ENCODE measurements at places on chromosomes 7 and 10. TPM values are rescaled to one million over a fixed set of nuclear protein-coding genes. Genes with fewer than 3 reads are reported as not detected.

FAM25G gene
- total RNA-seq = not detected

NOS3 gene
- 1.2 TPM for total RNA-seq

SPDYE9 gene
- total RNA-seq = not detected

MRPS24 gene
- 72.6 TPM for total RNA-seq

GALNT17 gene
- total RNA-seq = not detected

CALML5 gene
- total RNA-seq = not detected

NRF1 gene
- 31.9 TPM for total RNA-seq

ACADSB gene
- 15.0 TPM for total RNA-seq

DNA sequence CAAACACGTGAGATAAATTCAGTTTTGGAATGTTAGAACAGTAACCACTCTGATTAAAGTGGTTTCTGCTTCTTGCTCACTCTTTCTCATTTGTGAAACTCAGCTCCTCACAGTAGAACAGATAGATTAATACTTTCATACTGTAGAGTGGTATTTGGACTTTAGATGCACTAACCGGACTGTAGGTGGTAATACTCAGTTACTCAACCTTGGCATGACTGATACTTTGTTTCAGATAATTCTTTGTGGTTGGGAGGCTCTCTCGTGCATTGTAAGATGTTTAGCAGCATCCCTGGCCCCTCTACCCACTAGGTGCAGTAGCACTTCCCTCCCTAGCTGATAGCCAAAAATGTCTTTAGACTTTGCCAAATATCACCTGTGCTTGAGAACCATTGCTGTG lies 37.6 kb downstream of the MCU start:
- no peak for DNase-seq
- H3K4me3 ChIP-seq = no peak overlapping the region
- peaks cover 4% of the 10 kb centered on the region for H3K4me1 ChIP-seq
- no peaks in the 10 kb centered on the region for H3K36me3 ChIP-seq

DNA sequence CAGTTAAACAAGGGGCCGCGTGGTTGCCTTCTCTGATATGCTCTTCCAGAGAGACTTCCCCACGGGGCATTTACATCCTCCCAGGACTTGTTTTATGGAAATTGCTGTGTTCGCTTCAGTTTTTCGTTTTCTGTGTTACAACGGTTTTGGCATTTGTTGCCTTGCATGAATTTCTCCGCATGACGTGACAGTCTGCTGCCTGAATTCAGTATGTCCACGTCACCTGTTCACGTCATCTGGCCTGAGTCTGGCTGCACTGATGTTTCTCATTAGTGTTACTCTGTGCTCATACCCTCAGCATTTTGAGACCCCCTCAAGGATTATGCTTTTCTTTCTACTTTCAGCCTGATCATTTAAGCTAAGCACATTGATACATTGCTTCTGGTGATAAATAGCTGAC lies 49.1 kb upstream of the INSYN2A start:
- H3K36me3 ChIP-seq = no peaks in the 10 kb centered on the region
- peaks cover 7% of the 10 kb centered on the region for H3K27me3 ChIP-seq
- H3K4me3 ChIP-seq = no peak overlapping the region
- no peak overlapping the region for H3K27ac ChIP-seq

DNA sequence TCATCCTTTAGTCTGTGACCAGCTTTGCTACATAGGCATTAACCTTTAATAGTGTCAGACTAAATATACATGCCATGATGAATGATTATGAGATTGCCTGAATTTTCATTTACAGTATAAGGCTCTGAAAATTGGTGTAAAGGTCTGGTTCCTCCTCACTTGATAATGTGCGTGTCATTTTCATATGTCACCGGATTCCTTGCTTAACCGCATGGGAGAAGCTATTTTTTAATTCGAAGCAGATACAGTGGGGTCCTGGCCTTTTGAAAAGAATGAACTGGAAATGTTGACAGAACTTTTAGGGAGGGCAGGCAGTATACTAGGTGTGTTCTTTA lies 192.4 kb upstream of the SH2B2 start:
- no peaks in the 10 kb centered on the region for H3K27me3 ChIP-seq
- H3K4me3 ChIP-seq = no peak overlapping the region
- no peak for DNase-seq
- H3K4me1 ChIP-seq = peaks cover 11% of the 10 kb centered on the region

DNA sequence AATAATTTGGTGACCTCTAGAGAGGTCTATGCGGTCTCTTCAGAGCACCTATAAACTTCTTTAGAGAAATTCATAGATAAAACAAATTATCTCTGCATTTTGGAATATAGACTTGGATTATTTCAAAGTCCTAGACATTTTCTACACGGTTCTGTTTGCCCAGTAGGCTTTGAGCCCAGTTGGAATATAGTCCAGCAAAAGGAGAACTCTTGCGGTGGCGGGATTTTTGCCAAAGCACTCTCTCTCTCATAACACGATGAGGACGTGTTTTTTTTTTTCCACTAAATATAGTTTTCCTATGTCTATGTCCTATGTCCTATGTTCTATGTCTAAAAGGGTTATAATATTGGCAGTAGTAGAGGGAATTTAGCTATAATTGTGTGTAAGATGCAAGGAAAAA lies 164.9 kb upstream of the AGR3 start:
- H3K27ac ChIP-seq = no peak overlapping the region
- H3K4me1 ChIP-seq = peaks cover 19% of the 10 kb centered on the region
- H3K4me3 ChIP-seq = no peak overlapping the region
- no peaks in the 10 kb centered on the region for H3K36me3 ChIP-seq

GRCh38 chr7:18201350-18201749 lies 173.7 kb upstream of the PRPS1L1 start:
- H3K4me1 ChIP-seq = peaks cover 11% of the 10 kb centered on the region
- no peaks in the 10 kb centered on the region for H3K27me3 ChIP-seq
- H3K36me3 ChIP-seq = no peaks in the 10 kb centered on the region
- H3K27ac ChIP-seq = no peak overlapping the region
- H3K4me3 ChIP-seq = no peak overlapping the region

GRCh38 chr10:32932225-32932729 lies 25.8 kb downstream of the ITGB1 start:
- peaks cover 23% of the 10 kb centered on the region for H3K4me1 ChIP-seq
- H3K4me3 ChIP-seq = no peak overlapping the region
- DNase-seq = no peak
- no peaks in the 10 kb centered on the region for H3K27me3 ChIP-seq

DNA sequence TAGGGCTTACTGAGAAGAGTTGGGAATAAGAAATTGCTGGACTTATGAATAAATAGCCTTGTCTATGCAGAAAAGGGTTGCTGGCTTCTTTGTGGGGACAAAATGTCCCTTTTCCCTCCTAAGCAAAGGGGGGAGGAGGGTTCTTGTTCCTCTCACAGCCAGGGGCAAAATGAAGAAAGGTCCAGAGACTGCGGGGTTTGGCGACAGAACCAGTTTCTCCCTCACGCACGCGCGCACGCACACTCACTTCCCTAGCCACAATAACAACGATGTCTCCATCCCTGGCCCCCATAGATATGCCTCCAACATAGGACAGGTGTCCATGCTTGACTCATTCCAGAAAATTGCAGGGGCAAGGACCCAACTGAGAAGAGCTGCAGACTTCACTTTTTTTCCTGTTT lies 3.3 kb downstream of the ZMIZ1 start:
- peak overlapping the region; percentile 34 for H3K4me3 ChIP-seq
- peaks cover 34% of the 10 kb centered on the region for H3K4me1 ChIP-seq
- H3K27me3 ChIP-seq = no peaks in the 10 kb centered on the region
- no peak for DNase-seq
- no peaks in the 10 kb centered on the region for H3K36me3 ChIP-seq

DNA sequence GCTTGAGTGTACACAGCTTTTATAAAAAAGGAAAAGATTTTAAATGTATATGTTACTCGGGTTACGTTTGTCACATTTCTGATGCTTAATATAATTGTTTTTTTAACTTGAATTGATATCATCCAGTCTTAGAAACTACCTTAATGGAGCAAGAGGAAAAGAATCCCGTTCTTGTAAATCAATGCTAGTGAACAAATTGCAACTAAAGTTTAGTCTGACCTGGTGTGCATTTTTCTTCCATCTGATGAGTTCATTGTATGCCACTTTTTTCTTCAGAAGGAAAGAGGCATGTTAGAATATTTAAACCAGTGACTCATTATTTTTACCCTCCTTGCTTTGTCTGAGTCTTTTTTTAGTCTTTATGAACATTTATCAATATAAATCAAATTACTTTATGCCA lies 34.7 kb downstream of the NET1 start:
- peak overlapping the region; percentile 26 for H3K27ac ChIP-seq
- H3K4me3 ChIP-seq = peak overlapping the region; percentile 65
- DNase-seq = no peak
- no peaks in the 10 kb centered on the region for H3K27me3 ChIP-seq
- peaks cover 5% of the 10 kb centered on the region for H3K36me3 ChIP-seq
- H3K4me1 ChIP-seq = peaks cover 51% of the 10 kb centered on the region
